ENCODE measurements at places on chromosomes 4 and X.

DNA sequence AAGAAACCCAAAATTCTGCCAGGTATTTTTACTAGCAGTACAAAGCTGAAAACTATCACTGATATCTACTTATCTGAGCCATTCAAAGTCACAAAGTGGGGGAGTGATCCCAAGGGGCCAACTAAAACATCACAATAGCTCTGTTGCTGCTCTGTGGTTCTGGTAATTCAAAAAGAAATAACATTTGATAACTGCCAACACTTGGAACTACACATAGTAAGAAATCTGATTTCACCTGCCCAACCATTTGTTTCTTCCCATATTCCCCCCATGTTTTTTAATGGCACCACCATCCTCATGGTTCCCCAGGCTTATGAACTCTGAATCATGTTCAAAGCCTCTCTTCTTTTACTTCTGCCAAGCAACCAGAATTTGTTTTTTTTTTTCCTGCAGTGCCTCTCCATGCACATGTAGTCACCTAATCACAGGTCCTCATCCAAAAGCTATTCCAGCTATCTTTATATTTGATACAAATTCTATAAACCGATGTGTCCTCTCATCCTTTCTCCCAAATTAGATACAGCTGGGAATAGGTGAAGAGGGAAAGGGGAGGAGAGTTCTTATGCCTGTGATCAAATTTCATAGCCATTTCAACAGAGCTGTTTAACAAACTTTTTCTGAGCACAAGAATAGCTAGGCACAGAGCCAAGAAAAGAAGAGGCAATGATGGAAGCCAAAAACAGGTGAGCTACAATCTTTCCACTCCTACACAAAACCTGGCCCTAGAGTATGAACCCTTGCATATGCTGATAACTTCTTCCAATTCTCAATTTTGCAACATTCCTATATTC lies 7.7 kb downstream of the AMMECR1 start:
- DNase-seq: no peak

GRCh38 chr4:171024720-171025303 lies 788.4 kb upstream of the GALNTL6 start:
- no peak for DNase-seq

DNA sequence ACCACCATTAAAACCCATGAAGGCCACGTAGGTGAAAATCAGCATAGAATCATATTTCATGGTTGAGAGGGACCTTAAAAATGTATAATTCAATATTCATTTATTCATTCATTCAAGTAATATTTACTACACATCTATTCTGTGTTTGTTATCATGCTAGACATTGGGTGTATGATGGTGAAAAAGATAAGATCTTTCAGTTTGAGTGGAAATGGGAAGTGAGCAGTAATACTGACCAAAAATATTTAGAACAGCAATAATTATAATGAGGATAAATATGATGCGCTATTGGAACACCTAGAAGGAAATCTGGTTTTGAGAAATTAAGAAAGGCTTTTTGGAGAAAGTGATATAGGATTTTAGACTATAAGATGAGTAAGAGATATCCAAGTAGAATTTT lies 28.0 kb downstream of the DKK2 start:
- no peak for DNase-seq

DNA sequence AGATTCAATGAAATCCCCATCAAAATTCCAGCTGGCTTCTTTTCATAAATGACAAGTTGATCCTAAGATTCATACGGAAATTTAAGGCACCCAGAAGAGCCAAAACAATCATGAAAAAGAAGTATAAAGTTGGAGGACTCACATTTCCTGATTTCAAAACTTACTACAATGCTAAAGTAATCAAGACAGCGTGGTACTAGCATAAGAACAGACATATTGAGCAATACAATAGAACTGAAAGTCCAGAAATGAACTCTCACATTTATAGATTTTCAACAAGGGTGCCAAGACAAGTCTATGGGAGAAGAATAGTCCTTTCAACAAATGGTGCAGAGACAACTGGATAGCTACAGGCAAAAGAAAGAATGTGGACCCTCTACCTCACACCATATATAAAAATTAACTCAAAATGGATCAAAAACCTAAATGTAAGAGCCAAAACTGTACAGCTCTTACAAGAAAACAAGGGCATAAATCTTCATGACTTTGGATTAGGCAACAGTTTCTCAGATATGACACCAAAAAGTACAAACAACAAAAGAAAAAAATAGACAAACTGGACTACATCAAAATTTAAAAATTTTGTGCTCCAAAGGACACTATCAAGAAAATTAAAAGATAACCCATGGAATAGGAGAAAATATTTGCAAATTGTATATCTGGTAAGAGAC lies 28.5 kb downstream of the SASH3 start:
- DNase-seq: no peak

DNA sequence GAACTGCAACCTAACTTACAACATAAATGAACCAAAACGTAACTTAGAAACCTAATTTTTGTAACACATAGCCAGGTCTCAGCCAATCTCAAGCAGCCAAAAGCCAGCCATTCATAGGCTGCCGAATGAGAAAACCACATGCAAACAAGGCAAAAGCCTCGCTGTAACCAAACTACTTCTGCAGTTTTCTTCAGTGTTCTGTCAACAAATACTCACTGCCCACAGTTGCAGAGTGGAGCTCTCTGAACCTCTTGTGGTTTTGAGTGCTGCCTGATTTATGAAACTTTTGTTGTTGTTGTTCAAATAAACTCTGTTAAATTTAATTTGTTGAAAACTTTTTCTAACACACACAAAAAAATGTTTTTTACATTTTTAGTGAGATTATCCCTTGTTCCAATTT lies 251.2 kb downstream of the PAPSS1 start:
- DNase-seq: no peak

- no peak for DNase-seq
These were observed 45.1 kb downstream of the OR13H1 start for GRCh38 chrX:131588995-131589394.

DNA sequence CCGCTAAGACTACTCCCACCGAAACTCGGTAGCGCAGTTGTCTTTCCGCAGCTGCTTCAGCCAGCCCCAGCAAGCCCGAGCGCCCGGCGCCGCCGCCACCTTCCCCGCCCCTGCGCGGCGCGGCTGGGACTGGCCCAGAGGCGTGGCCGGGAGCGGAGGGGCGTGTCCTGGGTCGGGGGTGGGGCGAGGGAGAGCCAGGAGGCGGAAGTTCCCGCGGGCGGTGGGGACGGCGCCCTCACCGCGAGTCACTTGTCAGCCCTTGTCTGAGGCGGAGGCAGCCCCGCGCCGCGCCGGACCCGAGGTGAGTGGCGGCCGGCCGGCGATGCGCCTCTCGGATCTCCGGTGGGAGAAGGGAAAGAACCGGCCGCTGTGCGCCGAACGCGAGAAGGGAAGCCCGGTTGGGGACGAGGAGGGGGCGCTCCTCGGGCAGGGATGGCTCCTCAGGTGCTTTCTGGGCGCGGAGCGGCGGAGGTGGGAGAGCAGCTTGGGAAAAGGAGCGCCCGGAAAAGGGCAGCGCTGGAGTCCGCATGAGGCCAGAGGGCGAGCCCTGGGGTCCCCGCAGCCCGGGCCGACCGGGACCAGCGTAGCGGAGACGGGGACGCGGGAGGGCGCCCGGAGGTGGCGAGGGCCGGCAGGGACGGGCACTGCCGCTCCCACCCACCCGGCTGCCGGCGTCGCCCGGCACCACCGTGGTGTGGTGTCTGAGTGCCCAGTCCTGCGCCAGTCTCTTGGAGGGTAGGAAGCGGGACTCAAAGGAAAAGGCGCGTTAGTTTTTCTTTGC lies at the start of gene PDLIM5:
TSS of gene PDLIM5 (plus strand) at position 248 of the 781 bp plus-strand sequence. CDS start 3,347 bp downstream, outside the sequence.
- DNase-seq: peak; percentile 79

- DNase-seq: no peak
These were observed 562.9 kb upstream of the MAGEB2 start for GRCh38 chrX:29652484-29652883.

- no peak for DNase-seq
These were observed 53.5 kb downstream of the FAM114A1 start for GRCh38 chr4:38921151-38921550.

DNA sequence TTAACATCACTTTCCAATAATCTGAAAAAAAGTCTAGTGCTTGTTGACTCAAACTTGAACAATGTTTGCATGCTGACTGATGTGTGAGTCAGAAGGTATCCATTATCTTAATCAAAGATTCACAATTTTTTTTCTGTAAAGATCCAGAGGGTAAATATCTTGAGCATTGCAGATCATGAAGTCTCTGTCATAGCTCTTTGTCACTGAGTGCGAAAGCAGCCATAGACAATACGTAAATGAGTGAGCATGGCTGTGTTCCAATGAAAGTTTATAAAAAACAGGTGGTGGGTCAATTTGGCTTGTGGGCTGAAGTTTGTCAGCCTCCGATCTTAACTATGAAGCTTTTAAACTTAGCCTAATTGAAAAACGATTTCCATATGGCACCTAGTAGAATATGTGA lies 37.7 kb downstream of the NHS start:
- no peak for DNase-seq

- no peak for DNase-seq
These were observed 81.7 kb downstream of the CBR4 start for GRCh38 chr4:168928346-168928745.

- DNase-seq: no peak
These were observed 91.8 kb downstream of the KCNIP4 start for GRCh38 chr4:21856754-21857153.

DNA sequence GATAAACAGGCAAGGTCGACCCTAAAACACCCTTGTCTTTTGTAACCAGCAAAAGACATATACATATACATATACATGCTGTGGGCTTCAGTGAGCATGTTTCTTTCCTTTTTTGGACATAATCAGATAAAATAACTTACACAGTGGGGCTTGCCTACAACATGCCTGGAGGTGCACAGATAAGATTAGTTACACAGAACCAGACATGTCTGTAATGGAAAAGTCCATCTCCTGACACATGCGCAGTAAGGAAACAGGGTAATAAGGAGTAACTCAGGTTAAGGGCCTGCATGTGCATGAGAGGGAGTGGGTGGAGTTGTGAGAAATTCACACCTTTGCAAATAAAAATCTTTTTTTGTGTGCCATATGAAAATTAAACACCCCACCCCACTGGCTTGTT lies 3.4 kb downstream of the UGT2A1 start:
- DNase-seq: no peak

DNA sequence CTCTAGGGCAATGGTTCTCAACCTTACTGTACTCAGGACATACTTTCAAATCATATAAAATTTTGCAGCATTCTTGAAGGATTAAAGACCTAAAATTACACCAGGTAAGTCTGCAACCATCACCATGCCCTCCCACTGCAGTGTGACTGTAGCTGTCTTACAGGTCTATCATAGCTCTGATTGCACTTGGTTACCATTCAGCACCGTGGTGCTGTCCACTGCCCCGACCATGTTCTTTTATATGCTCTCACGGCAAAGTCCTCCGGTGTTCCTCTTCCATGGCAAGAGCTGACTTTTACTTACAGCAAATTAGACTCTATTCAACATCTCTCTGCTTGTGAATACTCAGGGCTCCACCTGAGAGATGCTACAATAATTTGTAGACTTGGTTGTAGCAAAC lies 11.5 kb downstream of the CRMP1 start:
- no peak for DNase-seq

- DNase-seq: no peak
These were observed 7.0 kb downstream of the PKD2 start for GRCh38 chr4:88014386-88014905.

GRCh38 chr4:48153791-48154550 lies 19.9 kb upstream of the TXK start:
- no peak for DNase-seq

DNA sequence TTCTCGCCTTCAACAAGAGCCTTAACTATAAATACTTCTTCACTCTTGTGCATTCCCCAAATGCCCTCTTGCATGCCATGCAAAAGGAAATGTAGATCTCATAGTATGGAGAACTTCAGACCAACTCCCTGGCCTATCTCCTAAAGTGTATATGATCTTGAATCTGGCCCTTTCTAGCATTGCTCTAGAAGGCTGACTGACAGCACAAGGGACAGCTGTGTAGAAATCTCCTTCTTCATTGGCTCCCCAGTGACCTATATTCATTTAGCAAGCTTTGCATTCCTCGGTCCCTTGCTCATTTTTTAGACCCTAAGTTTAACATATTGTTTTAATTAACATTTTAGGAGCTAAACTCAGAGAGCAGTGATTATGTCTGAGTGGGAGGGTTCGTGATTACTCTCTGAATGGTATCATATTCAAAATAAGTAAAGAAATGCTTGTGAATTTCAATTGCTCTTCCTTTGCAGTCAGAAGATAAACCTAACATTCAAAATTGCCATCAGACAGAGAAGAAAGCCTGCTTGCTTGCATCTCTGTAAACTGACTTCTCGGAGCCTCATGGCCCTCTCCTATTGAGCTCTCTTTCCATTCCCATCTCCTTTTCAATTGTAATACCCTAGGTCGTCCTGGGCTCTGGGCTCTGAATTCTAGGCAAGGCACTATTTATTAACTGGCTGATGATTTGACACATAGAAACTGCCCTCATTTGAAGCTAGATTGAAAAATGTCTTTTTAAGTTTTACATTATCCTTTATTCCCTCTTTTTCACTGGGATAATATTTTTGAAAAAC lies 120.3 kb upstream of the PRKG2 start:
- DNase-seq: no peak

- no peak for DNase-seq
These were observed 50.6 kb downstream of the GBA3 start for GRCh38 chr4:22743290-22743689.

DNA sequence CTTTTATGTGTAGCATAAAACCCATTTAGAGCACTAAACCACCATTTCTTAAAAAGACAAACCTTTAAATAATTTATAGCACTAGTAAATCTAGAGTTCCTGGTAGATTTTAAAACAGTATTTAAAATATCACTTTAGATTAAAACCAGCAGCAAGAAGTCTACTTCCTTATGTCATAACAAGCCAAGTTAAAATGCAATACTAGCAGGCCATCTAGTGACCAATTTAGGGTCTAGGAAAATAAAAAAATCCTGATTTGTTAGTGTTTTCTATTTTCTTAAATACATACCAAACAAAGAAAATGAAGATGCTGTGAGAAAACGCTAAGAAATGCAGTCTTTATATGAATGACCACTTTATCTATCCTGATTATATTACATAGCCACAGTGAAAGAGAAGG lies 53.9 kb downstream of the PAPSS1 start:
- no peak for DNase-seq

- no peak for DNase-seq
These were observed 24.8 kb downstream of the FRYL start for GRCh38 chr4:48755281-48755680.

DNA sequence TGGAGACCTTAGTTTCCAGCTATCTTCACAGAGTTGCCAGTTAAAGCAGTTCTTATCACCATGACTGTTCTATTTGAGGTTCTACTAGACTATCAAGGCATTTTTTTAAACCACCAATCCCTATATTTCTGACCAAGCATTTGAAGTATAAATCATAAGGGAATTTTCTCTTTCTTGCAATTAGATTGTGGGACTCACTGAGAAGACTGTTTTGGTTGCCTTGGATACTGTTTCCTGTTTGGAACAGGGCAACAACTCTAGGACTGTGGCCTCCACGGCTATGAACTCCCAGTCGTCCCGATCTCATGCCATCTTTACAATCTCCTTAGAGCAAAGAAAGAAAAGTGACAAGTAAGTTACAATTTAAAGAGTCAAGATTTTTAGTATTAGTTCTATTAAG lies 11.8 kb downstream of the KIF4A start:
- DNase-seq: no peak

GRCh38 chr4:90982813-90983212 lies 855.6 kb downstream of the CCSER1 start:
- no peak for DNase-seq
